HS-5 (cell line): ENCODE measurements at places on chromosomes 1 and 21.

DNA sequence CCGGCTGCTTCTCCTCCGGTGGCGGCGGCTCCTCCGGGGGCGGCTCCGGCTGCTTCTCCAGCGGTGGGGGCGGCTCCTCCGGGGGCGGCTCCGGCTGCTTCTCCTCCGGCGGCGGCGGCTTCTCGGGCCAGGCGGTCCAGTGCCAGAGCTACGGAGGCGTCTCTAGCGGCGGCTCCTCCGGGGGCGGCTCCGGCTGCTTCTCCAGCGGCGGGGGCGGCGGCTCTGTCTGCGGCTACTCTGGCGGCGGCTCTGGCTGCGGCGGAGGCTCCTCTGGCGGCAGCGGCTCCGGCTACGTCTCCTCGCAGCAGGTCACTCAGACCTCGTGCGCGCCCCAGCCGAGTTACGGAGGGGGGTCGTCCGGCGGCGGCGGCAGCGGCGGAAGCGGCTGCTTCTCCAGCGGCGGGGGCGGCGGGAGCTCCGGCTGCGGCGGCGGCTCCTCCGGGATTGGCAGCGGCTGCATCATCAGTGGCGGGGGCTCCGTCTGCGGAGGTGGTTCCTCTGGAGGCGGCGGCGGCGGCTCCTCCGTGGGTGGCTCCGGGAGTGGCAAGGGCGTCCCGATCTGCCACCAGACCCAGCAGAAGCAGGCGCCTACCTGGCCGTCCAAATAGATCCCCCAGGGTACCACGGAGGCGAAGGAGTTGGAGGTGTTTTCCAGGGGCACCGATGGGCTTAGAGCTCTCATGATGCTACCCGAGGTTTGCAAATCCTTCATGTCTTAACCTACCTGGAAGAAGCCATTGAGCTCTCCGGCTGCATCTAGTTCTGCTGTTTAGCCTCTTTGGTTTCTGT lies 2.0 kb downstream of the LORICRIN start:
- DNase-seq: no peak

DNA sequence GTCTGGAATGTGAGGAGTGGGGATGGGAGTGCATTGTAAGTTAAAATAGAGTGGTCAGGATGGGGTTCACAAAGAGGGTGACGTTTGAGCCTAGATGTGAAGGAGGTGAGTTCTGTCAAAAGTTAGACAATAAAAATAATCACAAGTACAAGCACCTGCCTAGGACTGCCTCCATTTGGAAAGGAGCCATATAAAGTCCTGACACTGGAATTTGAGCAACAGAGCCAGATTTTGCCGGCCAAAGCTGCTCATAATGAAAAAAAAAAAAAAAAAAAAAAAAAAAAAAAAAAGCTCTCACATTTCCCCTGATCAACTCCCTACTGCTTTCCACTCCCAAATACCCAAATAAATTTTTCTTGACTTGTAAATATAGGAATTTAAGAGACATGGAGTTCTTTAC lies 4.1 kb downstream of the PALMD start:
- no peak for DNase-seq

- DNase-seq: no peak
Measured at GRCh38 chr1:5239911-5240310, 585.5 kb downstream of the AJAP1 start.

DNA sequence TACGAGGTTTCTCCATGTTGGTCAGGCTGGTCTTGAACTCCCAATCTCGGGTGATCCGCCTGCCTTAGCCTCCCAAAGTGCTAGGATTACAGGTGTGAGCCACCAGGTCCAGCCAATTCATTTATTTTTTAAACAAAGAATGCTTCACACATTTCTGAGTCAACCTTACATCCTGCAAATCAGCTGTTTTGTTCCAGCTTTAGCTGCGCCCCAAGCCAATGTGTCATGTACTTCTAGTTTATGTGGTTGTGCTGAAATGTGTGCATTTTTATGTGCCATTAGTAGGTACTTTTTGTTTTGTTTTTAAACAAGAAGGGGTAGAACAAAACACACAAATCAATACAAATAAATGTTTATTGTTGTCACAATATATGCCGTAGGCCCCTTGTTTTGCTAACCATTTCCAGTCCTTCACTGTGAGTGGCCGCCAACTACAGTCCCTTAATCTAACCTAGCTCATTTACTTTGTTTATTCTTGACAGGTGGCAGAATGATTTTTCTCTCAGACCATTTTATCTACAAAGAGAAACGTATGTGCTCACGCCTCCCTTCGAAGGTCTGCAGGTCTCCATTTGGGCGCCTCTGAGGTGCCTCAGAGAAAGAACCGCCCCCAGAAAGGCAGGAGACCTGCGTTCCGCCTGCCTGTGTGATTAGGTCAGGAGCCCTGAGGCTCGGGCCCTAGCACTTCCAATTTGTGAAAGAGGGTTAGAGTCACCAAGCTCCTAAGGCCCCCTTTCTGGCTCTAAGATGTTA lies 2.8 kb upstream of the CASQ2 start:
- DNase-seq: no peak

DNA sequence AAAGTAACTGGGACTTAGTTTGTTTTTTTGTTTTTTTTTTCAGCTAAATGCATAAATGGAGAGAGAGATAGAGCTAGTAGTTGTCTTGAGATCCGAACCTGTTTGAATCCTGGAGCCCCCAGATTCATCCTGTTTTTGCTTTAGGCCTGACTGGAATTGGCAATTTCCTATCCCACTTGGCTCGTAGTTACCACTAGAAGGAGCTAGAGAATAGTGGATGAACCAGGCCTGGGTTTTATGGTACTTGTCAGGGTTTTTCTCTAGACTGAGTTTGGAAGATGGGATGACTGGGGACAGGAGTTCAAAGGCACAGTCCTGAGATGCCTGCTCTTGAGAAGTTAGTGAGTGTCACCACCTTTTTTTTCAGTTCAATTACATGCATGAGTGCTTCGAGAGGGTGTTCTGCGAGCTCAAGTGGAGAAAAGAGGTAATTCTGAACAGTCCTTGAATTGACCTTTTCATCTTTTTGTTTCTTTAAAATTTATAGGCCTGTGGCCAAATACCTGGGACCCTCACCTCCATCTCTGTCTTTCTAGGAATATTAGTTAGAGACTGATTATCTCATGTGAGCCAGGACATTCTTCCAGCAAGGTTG lies 23.4 kb downstream of the CELF3 start:
- no peak for DNase-seq
